ENCODE measurements at places on chromosomes 3 and 15.

GRCh38 chr3:189567766-189568420 lies 63.3 kb upstream of the TP63 start:
- DNase-seq, result no peak

GRCh38 chr15:43927203-43927602 lies 100.4 kb downstream of the WDR76 start:
- no peak for DNase-seq

DNA sequence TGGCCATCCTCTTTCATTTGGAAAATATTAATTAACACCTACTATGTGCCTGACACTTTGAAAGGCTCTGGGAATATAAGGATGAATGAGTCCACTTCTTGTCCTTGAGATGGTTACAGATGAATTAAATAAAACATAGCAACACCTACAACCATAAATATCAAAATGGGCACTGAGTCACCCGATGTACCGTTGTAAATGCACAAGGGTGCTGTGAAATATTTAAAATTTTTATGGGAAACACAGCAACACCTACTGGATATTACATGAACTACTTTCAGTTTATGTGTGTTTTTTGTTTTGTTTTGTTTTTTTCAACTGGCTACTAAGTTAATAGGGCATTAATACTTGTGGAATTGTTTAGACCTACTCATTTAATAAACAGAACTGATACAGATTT lies 239.0 kb upstream of the NAALADL2 start:
- DNase-seq, result no peak

DNA sequence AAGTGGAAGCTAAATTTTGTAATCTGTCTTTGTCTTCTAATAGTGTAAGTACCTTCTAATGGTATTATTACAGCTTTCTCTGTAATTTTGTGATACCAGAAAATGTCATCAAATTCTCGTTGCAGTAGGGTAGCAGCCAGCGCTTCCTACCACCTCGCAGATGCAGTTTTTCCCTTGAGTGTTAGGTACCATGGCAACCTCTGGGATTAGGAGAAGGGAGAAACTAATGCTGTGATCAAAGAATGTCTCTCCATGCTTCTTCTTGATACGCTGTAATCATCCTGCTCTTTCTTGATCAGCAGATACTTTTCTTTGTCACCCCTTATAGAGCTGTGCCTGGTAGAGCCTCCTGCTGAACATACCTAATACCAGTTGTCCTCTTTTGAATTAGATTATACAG lies 27.7 kb downstream of the SRP14 start:
- no peak for DNase-seq

All from erythroblast (primary cell).